Smooth muscle cell of the brain vasculature (primary cell): ENCODE measurements at places on chromosomes 6 and 20.

GRCh38 chr6:37205997-37206340 is 36.0 kb downstream of the PIM1 start:
- DNase-seq = no peak

- no peak for DNase-seq
Measured at GRCh38 chr20:20331817-20332216, 36.1 kb upstream of the INSM1 start.

- DNase-seq = no peak
Measured at GRCh38 chr20:2042400-2042799, 48.5 kb upstream of the PDYN start.

DNA sequence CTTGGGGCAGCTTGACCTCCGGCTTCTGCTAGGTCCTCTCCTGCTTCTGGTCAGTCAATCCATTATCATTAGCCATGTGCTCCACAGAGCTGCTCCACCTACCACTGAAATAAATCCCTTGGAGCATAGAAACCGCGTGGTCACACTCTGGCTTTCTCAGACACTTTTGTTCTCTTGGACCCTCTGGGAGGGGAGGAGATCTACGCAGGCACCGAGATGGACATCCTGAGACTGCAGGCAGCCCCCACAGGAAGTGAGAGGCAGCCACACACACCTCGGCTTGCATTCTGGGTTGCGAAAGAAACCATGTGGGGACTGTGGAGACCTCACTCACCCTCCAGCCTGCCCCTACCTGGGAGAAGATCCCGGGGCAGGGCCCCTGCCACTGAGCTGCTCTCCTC is 79.5 kb downstream of the FYN start:
- DNase-seq = no peak

DNA sequence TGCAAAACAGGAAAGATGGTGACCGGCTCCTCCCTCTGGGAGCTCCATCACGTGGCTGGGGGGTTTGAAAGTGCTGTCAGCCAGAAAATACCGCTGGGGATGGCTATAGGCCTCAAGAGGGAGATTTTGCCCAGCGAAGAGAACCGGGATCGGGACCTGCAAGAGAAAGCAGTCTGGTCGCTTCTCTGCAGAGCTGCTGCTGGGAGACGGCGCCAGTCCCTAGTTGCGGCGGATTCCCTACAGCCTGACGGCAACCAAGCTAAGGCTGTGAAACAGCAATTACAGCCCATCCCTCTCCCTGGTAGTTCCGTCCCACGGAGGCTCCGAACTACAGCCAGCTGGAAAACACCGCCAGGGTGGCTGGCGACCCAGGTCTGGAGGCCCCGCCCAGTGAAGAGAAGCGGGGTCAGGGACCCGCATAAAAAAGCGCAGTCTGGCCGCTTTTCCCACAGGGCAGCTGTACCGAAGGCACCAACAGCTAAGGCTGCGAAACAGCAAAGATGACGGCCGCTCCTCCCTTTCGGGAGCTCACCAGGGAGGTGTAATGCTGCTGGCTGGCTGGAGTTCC is 238.1 kb upstream of the IRAK1BP1 start:
- peak; percentile 15 for DNase-seq

DNA sequence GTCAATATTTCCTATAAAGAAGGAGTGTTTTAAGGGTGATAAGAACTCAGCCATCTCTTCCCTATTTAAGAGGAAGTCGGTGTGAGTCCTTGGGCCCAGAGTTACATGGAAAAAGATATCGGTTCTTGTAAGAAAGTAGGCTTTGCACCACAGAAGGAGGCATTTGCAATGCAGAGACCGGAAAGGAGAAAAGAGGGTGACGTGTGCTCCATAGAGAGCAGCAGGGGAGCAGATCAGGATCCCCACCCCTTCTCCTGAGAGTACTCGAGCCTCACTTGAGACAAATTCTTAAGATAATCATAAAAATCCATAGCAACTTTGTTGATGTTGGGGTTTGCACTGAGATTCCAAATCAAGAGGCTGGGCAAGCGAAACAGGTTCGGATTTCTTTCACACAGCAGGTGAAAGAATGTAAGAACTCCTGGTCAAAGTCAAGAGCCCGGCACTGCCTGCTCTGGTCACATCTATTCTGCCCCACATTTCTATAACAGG is 27.8 kb downstream of the FOXA2 start:
- no peak for DNase-seq

DNA sequence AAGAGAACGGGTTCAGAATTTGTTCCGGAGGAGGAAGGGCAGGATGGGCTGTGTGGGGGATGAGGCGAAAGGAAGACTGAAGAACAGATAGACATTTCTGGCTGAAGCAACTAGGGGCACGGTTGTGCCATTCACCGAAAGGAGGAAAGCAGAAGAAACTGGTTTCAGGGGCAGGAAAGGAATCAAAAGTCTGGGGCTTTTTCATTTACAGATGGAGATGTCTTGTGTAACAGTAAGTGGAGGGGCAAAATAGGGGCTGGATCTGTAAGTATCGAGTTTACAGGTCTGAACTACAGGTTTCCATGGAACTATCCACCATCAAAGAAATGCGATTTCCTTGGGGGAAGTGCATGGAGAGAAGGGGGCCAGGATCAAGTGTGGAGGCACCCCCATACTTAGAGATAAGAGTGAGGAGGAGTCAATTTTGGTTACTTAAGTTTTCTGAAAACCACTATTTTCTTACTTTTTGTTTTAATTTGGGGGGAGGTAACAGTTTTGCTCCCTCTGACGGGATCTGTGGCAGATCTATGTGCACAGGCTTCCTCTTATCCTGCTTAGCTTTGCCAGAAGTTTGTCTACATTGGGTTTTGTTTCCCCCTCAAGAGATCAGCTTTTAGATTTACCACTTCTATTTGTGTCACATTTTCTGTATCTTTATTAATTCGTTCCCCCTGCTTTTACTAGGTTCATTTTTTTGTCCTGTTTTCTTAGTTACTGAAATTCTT is 120.1 kb downstream of the SLC23A2 start:
- no peak for DNase-seq

- no peak for DNase-seq
Measured at GRCh38 chr6:156562636-156563035, 214.5 kb upstream of the ARID1B start.

DNA sequence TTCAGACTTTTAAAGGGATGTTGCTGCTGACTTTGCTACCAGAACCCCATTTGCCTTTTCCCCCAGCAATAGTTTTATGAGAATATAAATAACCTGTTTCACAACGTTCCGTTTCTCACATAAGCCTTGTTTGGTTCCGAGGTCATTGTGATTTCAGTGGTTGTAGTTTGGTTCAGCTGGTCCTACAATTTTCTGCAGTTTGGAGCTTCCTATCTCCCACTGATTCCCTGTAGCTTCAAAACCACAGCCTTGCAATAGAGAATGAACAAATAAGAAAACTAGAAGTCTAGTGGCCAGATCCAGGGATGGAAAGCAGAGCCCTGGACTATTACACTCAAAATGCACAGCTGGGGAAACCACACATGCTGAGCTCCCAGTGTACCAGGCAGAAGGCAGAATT is 24.1 kb upstream of the SH3BGRL2 start:
- DNase-seq = peak; percentile 75

DNA sequence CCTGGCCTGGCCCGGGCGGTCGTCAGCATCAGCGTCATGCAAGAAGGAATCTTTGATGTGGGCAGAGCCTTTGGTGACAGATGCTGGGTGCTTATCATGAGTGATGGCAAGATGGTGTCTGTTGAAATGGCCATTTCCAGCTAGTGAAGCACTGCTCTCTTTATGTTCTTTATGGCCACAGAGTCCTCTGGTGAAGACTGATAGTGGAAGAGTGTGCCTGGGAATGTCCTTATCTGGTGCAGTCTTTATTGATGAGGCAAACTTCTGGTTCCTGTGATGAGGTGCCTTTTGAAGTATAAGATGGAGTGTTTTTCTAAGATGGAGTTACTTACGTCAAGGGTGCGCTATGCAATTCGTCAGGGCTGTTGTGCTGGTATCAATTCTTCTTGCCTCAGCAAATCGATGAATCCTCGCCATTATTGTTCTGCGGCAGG is 22.6 kb upstream of the CCR6 start:
- DNase-seq = no peak

DNA sequence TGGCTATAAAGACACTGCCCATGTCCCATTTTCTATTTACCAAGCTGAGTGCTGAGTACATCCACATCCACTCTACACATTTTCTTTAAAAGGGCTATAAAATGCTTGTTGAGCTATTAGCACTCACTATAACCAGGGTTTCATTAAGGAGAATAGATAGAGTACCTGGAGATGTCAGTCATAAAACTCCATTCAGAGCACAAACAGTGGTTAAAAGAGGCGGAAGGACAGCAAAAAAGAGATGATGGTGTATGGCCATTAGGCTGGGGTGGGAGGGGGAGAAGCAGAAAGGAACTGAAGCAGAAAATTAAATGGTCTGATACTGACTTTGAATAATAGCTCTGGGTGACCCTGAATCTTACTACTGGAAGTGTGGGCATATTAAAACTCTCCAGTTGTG is 609.9 kb upstream of the MAP3K7 start:
- no peak for DNase-seq

GRCh38 chr6:163531122-163531521 is 116.6 kb downstream of the QKI start:
- DNase-seq = no peak

DNA sequence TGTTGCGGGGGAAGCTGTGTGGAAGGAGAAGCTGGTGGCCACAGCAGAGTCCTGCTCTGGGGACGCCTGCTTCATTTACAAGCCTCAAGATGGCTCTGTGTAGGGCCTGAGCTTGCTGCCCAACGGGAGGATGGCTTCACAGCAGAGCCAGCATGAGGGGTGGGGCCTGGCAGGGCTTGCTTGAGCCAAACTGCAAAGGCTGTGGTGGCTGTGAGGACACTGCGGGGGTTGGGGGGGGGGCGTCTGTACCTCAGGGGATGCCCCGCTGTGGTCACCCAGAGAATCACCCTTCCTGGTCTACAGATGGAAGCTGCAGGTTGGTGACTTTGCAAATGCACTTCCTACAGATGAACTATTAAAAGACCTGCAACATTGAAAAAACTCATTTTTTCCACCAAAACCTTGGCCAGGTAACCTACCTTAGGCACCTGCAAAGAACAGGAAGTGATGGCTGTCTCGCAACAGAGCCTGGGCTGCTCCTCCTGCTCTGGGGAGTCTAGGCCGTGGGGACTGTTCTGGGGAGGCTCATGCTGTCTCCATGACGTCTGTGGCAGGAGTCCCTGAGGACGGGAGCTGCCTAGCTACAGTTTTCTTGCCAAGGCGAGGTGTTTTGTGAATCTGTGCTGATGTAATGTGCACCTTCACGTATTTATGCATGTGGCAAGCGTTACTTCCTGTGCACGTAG is 7.3 kb downstream of the NPBWR2 start:
- DNase-seq = no peak

DNA sequence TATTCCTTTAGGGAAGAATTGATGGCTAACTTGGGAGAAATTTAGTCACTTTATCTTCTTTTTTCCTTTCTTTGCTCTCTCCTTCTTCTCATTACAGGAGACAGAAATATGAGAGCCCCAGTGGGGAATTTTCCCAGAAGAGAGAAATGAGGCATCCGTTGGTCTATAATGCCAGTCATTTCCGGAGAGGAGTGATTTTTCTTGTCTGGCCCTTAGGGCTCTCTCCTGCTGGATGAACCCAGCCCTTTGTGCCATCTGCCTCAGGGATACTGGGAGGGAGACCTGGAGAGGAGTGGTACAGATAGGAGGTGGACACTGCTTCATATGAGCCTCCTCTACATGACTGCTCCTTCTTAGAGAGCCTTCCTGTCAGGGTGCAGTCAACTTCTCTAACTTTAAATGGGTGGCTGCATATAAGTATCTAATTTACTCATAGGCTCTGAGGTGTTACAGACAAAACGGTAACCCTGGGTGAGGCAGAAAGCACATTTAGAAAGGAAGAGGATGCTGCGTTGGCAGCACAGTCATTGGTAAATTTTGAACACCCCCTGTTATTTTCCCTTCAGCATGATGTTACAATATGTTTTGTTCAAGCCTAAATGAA is 21.9 kb downstream of the RIMS1 start:
- no peak for DNase-seq

DNA sequence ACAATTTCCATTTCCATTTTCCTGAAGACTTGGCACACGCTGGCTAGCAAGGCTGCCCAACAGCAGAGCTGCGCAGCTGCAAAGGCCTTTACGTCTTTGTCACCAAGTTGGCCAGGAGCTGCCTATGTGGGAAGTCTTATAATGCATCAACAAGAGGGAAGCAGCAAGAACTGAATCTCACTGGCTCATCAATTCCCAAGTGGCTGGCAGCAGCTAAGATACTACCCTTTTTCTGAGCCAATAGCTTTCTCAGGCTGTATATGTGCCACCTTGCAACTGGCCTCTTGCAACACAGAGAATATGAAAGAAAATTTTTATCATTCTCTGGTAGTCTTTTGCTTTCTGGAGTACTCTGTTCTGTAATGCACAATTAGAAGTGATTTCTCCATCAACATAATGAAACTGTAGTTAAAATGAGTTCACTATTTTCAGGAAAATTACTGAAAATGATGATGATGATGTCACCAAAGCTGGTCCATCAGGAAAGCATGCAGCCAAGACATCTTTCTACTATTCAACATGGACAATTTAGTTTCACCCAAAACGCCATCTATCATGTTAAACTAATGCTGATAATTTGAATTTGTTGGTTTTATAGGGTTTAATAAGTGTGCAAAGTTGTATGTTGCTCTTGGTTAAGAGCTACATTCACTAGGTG is 97.3 kb upstream of the FOXA2 start:
- no peak for DNase-seq

- DNase-seq = no peak
Measured at GRCh38 chr6:3309391-3310050, 50.8 kb downstream of the PSMG4 start.

DNA sequence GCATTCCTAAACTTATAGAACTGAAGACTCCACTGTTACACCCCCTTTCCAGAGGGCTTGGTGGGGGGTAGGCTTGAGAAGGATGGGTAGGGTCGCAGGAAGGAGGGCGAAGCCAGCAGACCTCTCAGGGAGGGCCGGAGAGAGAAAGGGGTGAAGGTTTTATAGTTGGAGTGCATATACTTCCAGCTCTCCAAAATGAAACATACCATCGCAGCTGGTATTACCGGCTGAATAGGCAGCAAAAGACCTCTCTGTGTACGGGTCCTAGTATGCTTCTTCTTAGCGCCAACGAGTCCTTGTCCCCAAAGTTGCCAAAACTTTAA is 1.0 kb upstream of the VGLL2 start:
- no peak for DNase-seq

- DNase-seq = no peak
Measured at GRCh38 chr6:9783567-9783966, 631.3 kb downstream of the TFAP2A start.

DNA sequence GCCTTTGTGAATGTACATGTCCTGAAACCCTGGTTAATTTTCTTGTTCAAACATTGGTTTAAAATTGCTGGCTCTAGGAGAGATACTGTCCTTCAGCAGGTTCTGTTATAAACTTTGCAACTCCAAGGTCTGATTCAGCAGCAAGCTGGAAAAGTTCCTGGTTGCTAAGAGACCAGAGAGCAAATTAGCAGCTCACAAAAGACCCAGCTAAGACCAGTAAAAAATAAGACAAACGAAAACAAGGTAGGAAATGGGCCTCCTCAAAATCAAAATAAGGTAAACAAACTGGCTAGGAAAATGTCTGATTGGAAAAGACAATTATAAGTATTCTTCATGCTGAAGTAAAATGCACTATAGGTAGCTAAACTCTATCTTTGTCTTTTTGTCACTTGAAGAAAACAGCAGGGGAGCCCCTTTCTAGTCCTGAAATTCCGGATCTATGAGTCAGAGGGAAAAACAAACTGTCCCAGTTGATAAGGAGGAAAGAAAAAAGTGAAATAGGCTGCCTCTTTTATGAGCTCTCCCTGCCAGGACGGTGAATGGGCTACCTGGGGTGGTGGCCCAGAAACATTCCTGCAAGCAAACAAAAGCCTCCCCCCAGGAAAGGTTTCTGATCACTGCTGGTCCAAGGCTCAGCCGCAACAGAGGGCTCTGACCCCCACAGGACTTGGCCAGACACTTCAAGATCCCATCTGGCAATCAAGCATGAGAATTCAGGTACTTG is 41.6 kb downstream of the UNC5CL start:
- no peak for DNase-seq
